ENCODE measurements at places on chromosomes 11 and 22.

DNA sequence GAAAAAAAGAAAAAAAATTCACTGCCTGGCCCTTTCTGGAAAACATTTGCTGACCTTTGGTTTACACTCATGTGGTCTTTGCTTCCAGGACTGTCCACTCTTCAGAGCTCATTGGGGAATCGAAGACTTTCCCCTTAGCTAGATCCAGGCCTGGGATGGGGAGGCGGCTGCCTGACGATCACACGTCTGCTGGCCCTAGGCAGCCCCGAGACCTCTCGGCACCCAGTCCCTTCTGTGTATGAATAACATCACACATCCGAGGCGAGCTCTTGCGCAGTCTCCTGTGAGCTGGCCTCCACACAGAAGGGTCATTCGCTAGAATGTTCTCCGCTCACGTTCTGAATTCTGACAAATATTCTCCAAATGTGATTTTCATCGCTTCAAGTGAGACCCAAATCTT is 25.7 kb upstream of the GAL start:
- DNase-seq, result no peak

DNA sequence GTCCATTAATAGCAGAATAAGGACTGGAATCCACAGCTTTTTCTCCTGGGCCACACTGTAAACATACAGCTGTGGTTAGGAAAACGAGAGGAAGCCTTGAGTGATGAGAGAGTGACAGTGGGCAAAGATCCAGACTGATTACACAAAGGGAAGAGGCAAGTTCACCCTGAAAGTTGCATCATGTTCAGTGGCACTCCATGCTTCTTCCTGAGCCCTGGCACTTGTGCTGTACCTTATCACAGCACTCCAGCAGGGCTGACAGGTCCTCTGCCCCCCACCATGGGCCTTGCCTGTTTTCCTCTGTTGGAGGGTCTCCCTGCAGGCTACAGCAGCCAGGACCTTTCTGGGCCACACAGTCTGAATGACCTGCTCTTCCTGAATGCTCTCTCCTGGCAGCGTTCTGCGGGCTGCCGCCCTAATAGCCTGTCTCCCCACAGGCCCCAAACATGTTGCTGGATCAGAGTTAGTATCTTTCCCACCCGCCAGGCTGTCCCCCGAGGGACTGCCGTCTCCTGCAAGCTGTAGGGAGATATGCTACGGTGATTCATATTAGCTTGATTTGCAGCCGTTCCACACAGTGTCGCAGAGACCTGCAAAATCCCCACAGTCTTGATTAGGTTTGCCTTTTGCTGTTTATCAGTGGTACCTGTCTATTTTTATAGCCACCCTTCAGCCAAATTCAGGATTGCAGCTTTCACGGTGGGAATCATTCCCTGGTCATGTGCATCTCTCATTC is 60.2 kb downstream of the NTM start:
- DNase-seq, result no peak

- DNase-seq, result no peak
These were observed 183.8 kb downstream of the SWAP70 start for GRCh38 chr11:9847636-9848035.

DNA sequence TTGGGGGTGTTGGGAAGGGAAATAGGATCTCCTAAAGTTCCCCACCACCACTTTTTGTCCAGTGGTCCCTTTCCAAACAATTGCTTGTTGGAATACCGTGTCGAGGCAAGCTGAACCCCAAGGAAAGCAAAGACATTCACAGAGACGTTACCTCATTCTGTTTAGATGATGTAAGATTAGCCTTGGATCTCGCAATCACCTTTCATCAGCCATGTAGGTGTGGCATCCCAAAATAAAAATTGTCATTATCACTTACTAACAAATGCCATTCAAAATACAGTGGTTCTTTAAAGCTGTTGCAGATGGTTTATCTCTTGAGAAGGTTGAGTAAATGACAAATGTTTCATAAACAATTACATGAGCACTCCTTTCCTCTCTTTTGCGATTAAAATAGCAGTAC is 86.5 kb upstream of the SLC25A18 start:
- no peak for DNase-seq

DNA sequence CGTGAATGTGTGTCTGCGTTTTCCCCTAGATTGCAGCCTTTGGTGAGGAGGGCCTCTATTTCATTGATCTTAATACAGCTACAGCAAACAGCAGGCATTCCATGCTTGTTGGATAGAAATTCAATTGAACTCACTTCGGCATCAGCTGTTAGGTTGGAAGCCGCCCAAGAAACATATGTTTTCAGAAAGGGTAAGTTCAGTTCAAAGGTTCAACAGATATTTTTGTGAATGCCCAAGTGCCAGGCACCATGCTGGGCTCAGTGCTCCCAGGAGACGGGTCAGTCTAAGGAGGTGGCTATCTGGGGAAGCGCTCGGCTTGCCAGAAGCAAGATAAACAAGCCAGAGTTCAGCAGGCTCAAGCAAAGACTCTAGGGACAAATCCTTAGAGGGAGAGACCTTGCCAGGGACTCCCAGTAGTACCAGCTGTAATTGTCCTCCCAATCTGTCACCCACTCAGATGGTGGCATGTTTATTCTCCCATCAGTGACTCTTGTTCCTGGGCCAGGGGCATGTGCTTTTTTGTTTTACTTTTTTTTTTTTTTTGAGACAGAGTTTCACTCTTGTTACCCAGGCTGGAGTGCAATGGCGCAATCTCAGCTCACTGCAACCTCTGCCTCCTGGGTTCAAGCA is 64.5 kb upstream of the LARGE1 start:
- no peak for DNase-seq

GRCh38 chr11:103832762-103833161 is 203.7 kb upstream of the DDI1 start:
- DNase-seq, result no peak

DNA sequence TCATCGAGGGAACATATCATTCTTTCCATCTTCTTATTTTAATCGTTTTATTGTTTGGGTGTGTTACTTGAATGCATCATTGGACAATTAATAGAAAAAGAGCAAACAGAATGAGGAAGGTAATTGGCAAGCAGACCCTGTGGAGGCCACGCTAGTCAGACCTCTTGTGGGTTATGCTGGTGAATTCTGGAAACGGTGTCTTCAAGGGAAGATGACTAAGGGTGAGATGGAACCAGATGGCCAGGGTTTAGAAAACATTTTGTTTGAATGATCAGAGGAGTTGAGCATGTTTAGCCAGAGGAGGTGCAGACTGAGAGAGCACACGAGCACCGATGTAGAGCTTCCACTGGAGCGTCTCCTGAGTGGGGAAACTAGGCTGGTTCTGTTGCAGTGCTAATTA is 8.5 kb downstream of the ST14 start:
- DNase-seq, result no peak

- no peak for DNase-seq
These were observed 22.6 kb upstream of the PKNOX2 start for GRCh38 chr11:125141686-125142535.

DNA sequence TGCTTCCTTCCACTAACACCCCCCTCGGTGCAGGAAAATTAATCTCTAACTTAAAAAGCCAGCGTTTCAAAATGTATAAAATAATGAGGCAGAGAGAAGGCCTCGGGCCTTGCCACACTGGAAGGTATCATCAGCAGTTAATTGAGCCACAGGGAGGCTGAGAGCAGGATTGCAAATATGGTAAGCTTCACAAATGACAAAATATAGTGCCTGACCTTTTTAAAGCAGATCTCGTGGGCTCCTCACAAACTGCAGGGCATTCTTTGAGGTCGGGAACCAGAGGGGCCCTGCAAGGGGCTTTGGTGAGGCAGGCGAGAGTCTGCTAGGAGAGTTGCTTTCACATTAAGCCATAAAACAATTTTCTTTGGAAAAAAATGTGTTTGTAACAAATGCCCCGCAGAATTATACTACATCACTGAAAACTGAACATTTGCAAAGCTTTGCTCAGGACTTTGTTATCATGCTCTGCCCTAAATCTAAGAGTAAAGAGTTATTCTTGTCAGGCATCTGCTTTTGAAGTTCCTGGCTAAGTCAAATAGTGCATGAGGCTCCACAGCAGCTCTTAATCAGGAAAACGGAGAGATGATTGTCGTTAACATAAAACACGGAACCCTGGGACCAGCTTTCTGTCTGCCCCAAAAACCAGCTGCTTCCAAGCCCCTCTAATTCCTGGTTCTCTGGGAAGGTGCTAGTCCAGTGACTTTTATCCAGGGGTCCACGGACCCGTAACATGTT is 61.4 kb upstream of the SYT13 start:
- no peak for DNase-seq

GRCh38 chr11:36230779-36231699 is 58.2 kb downstream of the COMMD9 start:
- no peak for DNase-seq

DNA sequence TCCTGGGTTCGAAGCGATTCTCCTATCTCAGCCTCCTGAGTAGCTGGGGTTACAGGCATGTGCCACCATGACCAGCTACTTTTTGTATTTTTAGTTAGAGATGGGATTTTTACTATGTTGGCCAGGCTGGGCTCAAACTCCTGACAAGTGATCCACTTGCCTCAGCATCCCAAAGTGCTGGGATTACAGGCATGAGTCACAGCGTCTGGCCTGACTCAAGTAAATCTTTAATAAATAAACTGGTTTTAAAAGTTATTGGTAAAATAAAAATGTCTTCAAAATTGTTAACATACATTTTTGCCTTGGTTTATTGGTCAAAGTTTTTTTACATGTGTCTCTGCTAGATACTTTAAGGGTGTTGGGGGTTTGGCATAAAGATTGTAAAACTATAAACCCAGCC is 7.3 kb upstream of the PES1 start:
- no peak for DNase-seq

DNA sequence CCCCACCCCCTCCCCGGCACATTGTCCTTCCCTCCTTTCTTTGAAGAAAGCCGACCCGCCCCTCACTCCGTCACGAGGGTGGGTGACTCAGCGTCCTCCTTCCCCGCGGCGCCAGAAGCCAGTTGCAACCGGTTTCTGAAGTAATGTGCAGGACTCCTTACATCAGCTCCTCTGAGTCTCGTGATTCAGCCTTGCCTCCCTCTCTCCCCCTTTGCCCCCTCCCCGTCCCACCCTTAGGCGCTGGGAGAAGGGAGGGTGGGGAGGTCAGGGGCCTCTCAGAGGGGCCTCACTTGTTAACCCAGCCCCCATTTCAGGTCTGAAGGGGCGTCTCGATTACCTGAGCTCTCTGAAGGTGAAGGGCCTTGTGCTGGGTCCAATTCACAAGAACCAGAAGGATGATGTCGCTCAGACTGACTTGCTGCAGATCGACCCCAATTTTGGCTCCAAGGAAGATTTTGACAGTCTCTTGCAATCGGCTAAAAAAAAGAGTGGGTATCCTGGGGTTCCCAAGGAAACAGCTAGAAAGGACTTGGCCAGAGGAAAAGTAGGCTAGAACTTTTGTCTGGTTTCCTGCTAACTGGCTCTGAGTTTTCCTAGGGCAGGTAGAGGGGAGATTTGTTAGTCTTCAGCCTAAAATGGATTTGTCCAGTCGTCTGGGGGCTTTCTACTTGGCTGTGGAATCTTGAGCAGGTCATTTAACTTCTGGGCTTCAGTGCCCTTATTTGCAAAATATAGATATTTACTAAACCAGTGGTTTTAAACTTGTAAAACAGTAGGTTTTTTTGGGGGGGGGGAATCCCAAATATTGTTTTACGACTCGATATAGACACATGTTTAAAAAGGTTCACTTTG is 1.1 kb downstream of the SLC3A2 start:
- peak; percentile 93 for DNase-seq

- DNase-seq, result no peak
These were observed 2.5 kb downstream of the DCHS1 start for GRCh38 chr11:6653097-6653496.

DNA sequence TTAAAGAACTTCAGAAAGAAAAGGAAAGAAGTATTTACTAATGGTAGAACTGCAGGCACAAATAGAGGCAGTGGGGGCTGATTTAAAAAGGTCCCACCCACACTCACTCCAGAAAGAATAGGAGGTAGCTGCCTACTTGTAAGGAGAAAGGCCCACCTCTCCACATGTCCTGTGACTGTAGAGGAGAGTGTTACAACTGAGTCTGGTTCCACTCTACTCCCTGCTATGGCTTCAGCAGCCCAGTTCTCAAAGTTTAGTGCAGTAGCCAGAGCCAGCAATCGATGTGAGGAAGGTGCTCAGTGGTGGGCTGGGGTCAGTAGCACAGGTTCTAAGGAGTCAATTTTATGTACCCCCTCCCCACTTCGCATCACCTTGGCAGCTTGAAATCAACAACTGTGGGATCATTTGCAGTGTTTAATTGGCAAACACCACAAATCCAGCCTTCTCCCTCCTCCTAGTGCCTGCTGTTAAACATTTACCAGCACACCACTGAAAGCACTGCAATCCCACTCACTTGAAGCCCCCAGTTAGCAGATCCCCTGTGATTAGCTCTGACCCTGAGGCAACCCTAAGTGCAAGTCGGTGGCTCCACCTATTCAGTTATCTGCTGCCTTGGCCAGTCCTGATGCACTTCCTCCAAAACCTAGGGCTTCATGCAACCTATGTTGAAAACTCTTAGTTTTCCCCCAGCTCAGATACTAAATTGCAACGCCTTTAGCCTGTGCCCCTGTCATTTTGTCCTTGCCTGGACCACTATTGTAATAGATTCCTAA is 146.6 kb downstream of the BBOX1 start:
- no peak for DNase-seq

DNA sequence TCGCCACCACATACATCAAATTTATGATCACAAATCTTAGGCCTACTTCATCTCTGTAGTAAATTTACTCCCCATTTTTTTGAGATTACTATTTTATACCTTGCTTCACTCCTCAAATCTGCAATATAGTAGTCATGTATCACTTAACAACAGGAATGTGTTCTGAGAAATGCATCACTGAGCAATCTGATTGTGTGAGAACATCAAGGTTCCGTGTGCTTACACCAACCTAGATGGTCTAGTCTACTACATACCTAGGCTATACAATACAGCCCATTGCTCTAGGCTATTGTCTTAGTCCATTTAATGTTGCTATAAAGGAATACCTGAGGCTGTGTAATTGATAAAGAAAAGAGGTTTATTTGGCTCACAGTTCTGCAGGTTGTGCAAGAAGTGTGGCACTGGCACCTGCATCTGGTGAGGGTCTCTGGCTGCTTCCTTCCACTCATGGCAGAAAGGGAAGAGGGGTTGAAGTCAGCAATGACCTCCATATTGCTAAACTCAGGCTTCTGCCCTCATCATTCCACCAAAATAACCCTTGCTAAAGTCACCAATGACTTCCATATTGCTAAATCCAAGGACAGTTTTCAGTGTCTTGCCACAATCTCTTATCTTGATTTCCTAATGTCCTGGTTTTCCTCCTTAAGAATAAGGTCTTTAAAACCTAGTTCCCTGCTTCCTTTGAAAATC is 140.3 kb downstream of the RBFOX2 start:
- DNase-seq, result no peak

DNA sequence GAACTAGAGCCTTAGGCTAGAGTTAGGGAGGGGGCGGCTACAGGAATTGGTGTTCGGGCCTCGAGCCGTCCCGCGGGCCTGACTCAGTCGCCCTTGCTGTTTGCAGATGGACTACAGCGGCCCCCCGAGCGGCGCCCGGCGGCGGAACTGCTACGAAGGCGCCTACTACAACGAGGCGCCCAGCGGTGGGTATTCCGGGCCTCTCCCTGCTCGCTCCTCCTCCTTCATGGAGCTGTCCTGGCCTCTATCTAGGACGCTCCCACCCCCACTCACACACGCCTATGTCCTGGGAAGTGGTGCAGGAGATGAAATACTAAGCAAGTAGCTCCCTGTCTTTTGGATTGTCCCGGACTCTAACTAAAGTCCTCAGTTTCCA is 1.4 kb downstream of the MYOD1 start:
- DNase-seq, result no peak
